ENCODE measurements at places on chromosomes 7 and 10. TPM values are rescaled to one million over a fixed set of nuclear protein-coding genes. Genes with fewer than 3 reads are reported as not detected.

DNA sequence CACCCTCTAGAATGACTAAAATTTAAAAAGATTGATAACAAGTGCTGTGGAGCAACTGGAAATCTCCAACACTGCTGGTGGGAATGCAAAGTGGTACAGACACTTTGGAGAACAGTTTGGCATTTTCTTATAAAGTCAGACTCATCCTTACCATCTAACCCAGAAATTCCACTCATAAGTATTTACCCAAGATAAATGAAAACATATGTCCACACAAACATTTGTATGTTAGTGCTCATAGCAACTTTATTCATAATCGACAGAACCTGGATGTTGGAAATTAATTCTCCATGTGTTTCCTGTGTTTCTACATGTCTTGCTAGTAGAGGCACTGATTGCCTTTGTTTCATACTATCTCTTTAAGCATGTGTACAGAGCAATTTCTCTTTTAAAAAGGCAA, 282.4 kb downstream of the AHR start:
- no peak for DNase-seq

- DNase-seq = peak; percentile 52
Measured at GRCh38 chr10:87850742-87851205, 12.6 kb downstream of the KLLN start.

Gene KNDC1
- 7.8 TPM for polyA plus RNA-seq

Gene KIN
- polyA plus RNA-seq = 16.8 TPM

GRCh38 chr7:40760987-40761386, 626.2 kb downstream of the SUGCT start:
- DNase-seq = no peak

GRCh38 chr7:33193308-33193864, 64.0 kb downstream of the BBS9 start:
- DNase-seq = no peak

Gene C10orf62
- not detected for polyA plus RNA-seq

- DNase-seq = no peak
Measured at GRCh38 chr7:67422601-67423000, 426.0 kb downstream of the TYW1 start.

GRCh38 chr7:34275624-34276023, 370.3 kb downstream of the BMPER start:
- DNase-seq = no peak

- DNase-seq = no peak
Measured at GRCh38 chr7:100109521-100110163, 8.2 kb downstream of the AP4M1 start.

Gene AEBP1
- polyA plus RNA-seq = 57.6 TPM

GRCh38 chr7:151382079-151382885, 27.6 kb downstream of the WDR86 start:
- no peak for DNase-seq

DNA sequence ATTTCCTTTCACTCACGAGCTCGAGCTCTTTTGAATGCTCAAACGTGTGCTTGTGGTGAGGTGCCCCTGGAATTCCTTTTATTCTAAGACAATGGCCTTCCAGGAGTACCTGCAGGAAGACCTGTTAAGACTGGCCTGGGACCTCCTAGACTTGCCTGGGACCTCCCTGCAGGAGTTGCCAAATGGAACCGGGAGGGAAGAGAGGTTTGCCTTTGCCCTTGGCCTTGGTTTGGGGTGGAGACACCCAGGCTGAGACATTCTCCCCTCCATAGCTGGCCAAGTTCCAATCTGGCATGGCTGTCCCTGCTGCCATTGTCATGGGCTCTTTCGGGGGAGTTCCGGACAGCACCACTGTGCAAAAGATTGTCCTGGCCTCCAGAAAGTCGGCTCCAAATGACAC, 39.7 kb downstream of the DNAJB12 start:
- DNase-seq = no peak

GRCh38 chr10:110993024-110993693, 73.8 kb downstream of the SHOC2 start:
- no peak for DNase-seq

GRCh38 chr7:87473192-87473591, 2.3 kb downstream of the ABCB4 start:
- no peak for DNase-seq

Gene HMX3
- polyA plus RNA-seq = not detected

- no peak for DNase-seq
Measured at GRCh38 chr10:70774810-70775678, 10.1 kb downstream of the TBATA start.

Gene AGR3
- 61.6 TPM for polyA plus RNA-seq

DNA sequence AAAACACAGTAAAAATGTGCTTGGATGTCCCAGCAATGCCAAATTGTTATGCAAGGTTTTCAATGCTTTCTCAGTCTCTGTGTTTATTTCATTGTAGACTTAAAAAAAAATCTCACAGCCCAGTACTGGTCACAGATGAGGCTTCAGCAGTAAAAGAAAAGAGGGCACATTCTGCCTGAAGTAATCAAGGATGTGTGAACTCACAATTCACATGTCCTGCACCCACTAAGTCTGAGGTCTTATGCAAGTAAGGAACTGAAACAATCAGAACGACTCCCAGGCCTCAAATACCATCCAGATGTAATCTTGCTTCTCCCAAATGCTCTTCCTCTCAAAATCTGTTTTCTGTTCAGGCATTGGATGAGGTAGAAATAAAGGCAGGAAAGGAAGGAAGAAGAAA, 33.7 kb downstream of the ADRB1 start:
- DNase-seq = no peak

- no peak for DNase-seq
Measured at GRCh38 chr10:110898391-110898790, 20.6 kb downstream of the BBIP1 start.

Gene HPS6
- polyA plus RNA-seq = 6.9 TPM

GRCh38 chr10:22620140-22620857, 94.1 kb downstream of the PIP4K2A start:
- DNase-seq = peak; percentile 27

Gene GRB10
- 15.7 TPM for polyA plus RNA-seq

Gene XRCC2
- 6.2 TPM for polyA plus RNA-seq

Gene CYP26C1
- polyA plus RNA-seq = not detected

Gene PON3
- polyA plus RNA-seq = 8.6 TPM

DNA sequence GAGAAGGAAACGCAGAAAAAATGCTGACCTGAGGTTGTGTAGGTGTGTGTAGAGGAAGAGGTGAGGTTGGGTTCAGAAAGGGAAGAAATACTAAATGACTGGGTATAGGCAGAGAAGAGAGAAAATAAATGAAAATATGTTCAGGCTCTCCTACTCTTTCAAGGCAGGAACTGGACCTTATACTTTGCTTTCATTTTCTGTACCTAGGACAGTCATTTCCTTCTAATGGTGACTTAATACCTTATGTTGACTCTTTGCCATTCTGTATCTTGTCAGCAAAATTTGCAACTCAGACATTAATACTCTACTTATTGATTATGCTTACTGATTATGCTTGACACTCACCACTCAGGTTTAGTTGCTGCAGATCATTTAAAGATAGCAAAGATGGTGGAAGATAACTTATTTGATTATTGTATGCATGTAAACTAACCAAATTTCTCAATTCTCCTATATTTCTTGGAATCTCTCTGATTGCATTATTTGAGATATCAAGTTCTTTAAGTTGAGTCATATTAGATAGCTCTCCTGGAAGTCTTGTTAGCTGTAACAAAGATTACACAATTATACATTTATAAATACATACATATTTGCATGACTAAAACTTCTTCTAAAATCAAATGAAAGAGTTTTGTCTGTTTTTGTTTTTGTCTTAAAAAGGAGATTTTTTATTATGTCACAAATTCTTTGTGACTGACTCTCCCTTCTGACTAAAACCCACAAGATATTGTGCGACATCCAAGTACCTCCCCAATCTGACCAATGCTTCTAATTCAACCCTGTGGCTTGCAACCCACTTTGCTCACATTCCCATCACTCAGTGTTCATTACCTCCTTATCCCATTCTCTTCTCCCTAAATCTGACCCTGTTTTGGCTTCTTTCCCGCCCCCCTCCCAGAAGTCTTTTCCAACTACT, 20.0 kb downstream of the LRRD1 start:
- no peak for DNase-seq

Gene MYPN
- polyA plus RNA-seq = 113 TPM

All from muscle of arm (tissue), 14 donors.